ENCODE measurements at places on chromosomes 2 and 18. TPM values are rescaled to one million over a fixed set of nuclear protein-coding genes. Genes with fewer than 3 reads are reported as not detected.

The CELF4 gene
- total RNA-seq, result not detected

GRCh38 chr2:67642046-67642382 is 244.9 kb downstream of the ETAA1 start:
- no peak for DNase-seq
- H3K4me1 ChIP-seq, result peaks cover 5% of the 10 kb centered on the region
- H3K27ac ChIP-seq, result no peak overlapping the region

DNA sequence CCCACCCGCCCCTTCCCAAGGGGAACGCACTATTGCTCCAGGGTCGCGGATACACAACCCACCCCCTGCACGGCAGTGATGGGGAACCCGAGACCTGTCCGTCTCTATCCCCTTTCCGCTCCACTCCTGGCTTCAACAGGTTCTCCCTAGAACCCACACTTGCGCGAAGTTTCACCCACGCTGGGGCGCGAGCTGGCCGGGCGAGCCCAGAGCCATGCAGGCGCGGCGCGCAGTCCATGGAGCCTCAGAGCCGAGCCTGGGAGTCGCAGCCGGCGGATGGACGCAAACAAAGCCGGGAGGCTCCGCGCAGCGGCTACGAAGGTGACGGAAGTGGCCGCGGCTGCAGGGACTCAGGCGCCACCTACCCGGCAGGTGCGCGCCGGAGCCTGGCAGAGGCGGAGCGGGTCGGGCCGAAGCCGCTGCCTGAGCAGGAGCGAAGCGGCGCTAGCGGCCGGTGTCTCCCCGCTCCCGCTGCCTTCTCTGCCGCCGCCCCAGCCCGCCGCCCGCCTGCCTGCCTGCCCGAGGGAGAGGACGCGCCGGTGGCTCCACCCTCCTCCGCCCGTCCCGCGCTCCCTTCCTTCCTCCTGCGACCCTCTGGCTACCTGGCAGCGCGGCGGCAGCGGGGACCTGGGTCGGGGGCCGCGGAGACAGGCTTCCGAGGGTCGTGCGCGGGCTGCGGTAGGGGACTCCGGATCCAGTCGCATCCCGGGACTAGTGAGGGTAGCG is 14.0 kb downstream of the ALPG start:
- H3K4me3 ChIP-seq, result 0 out of 2 replicates have a peak overlapping the region, but pooled peaks have one; percentile 6
- peaks cover 65% of the 10 kb centered on the region for H3K27me3 ChIP-seq
- no peak overlapping the region for H3K27ac ChIP-seq
- no peaks in the 10 kb centered on the region for H3K36me3 ChIP-seq

DNA sequence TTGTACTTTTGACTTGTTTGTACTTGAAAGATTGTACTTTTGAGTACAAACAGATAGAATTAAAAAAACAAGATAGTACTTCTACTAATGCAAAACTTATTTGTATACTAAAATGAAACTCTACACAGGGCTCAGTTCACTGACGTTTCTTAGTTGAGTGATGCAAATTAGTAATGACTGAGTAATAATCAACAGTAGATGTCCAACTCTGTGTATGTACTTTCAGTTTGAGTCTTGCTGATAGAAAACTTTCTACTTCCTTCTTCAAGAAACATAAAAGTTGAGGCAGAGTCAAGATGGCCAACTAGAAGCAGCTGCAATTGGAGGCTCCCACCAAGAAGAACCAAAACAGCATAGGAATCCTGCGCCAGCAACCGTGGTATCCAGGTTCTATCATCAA is 585.0 kb downstream of the NR4A2 start:
- H3K36me3 ChIP-seq, result no peaks in the 10 kb centered on the region
- DNase-seq, result no peak
- H3K27me3 ChIP-seq, result no peaks in the 10 kb centered on the region
- no peak overlapping the region for H3K27ac ChIP-seq

- H3K4me1 ChIP-seq, result no peaks in the 10 kb centered on the region
- H3K27me3 ChIP-seq, result no peaks in the 10 kb centered on the region
- no peaks in the 10 kb centered on the region for H3K36me3 ChIP-seq
- no peak for DNase-seq
- no peak overlapping the region for H3K4me3 ChIP-seq
Measured at GRCh38 chr2:21104030-21104660, 19.6 kb upstream of the TDRD15 start.

- no peak overlapping the region for H3K4me3 ChIP-seq
- no peak overlapping the region for H3K27ac ChIP-seq
- DNase-seq, result no peak
- H3K27me3 ChIP-seq, result no peaks in the 10 kb centered on the region
Measured at GRCh38 chr2:205293559-205293958, 388.7 kb upstream of the NRP2 start.

- H3K4me3 ChIP-seq, result no peak overlapping the region
- no peaks in the 10 kb centered on the region for H3K4me1 ChIP-seq
- H3K27me3 ChIP-seq, result no peaks in the 10 kb centered on the region
- no peak for DNase-seq
Measured at GRCh38 chr18:3493501-3494244, 43.7 kb downstream of the TGIF1 start.

GRCh38 chr18:75064513-75064905 is 144.4 kb downstream of the PTGR3 start:
- H3K27me3 ChIP-seq, result no peaks in the 10 kb centered on the region
- no peak overlapping the region for H3K27ac ChIP-seq
- peaks cover 4% of the 10 kb centered on the region for H3K36me3 ChIP-seq
- H3K4me3 ChIP-seq, result no peak overlapping the region
- DNase-seq, result no peak
